ENCODE measurements at places on chromosomes 13 and 19.
A peak's percentile ranks its signal among the peaks of the same experiment; 100 is the strongest.

GRCh38 chr19:23481043-23481442 is 85.8 kb upstream of the ZNF91 start:
- DNase-seq: no peak

- DNase-seq: no peak
Measured at GRCh38 chr13:93058301-93058700, 168.3 kb upstream of the GPC6 start.

DNA sequence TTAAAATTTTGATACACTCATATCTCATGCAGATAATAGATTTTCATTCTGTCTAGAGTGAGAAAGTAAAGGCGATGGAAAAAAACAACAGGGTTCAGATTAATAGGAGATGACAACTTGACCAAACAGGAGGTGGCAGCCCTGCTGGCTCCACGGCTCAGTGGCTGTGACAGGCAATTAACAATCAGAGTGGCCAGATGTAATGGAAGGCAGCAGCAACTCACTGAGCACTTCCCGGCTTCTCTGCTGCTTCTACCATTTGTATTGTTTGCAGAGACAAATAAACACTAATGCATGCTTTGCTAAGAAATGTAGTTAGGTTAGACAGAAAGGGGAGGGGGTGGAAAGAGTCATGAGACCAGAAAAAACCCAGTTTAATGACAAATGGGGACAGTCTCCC is 473.0 kb upstream of the SLC10A2 start:
- DNase-seq: no peak

- no peak for DNase-seq
Measured at GRCh38 chr19:48935864-48936263, 2.4 kb downstream of the DHDH start.

- DNase-seq: no peak
Measured at GRCh38 chr13:65959305-65959704, 1270.8 kb downstream of the PCDH9 start.

DNA sequence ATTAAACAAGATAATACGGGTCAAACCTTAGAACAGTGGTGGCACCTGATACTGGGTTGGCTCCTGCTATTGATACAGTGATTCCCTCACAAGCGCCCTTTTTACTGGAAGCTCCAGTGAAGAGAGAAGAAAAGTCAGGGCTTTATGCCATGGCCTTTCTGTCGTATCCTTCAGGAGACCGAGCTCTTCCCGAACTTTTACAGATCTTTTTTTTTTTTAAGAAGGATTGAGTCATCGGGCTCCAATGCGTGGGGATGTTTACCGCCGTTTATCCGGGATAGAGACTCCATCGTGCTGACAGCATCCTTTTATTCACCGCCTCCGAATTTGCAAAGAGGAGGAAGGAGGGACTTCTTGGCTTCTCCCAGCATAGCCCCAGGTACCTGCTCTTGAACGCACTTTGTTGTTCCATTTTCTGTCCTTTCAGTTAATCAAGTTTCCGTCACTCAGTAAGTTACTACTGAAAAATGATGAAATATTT is 574 bp downstream of the ZNF227 start:
- DNase-seq: no peak

- DNase-seq: no peak
Measured at GRCh38 chr13:65915195-65915594, 1314.9 kb downstream of the PCDH9 start.

DNA sequence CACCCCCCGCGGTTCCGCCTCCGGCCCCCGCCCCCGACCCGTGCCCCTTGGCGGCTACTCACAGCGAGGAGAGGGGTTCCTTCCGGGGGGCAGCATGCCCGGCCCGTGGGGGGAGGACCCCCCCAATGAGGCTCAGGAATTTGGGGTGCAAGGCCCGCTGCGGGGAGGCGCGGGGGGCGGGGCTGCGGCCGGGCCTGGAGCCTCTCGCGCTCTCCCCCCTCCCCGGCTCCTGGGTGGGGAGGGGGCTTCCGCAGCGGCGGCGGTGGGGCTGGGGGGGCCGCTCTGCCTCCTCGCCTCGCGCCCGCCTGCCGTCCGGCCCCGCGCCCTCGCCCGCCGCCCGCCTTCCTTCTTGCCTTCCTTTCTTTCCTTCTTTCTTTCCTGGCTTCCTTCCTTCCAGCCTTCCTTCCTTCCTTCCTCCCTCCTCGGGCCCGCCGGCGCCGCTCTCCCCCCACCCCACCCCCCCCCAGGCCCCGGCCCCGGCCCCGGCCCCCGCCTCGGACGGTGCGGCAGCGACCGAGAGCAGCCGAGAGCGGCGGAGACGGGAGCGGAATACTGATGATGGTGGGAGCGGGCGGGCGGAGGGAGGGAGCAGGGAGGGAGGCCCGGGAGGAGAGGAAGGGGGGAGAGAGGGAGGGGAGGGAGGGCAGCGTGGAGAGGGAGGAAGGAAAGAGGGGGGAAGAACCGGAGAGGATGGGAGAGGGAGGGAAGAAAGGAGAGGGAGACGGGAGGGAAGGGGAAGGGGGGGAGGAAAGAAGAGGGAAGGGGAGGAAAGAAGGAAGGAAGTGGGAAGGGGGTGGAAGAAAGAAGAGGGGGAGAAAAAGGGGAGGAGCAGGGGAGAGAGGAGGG is at the start of gene LRRC4B:
Gene LRRC4B, minus strand, starts transcription at position 554 of the 846 bp plus-strand sequence. CDS start 19,597 bp downstream, outside the sequence.
- DNase-seq: no peak

DNA sequence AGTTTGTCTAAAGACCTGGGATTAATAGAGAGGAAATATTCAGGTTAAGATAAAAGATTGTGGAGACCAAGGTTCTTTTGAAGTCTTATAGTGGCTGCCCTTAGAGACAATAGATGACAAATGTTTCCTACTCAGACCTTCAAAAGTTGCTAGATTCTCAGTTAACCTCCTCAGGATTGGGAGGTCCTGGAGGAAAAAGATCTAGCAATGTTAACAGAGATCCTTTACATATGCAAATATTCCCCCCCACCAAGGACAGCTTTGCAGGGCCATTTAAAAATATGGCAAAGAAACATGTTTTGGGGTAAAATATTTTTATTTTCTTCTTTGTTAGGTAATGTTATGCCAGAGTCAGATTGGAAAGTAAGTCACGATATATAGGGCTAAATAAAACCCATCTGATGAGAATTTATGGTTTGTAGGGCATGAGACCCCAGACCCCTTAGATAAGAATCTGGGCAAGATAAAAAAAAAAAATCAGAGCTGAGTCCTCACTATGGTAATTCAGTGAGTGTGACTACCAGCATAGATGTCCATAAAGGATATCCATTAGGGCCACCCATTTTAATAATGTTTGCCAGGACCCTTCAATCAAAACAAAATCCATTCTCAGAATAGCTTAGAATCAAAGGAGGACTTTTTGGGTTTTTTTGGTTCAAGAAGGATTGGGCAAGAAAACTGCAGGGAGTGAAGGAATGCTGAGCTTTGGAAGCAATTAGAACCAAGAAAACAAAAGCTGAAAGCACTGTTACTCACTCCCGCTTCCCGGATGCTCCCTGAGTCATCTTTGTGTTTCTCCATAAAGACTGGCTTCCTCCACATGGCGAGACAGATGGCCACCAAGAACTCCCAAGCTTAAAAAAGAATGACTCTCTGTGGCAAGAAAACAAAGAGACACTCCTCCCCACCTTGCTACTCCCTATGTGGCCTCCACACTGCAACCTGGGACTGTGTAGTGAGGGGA is 28.2 kb downstream of the VSTM1 start:
- no peak for DNase-seq

DNA sequence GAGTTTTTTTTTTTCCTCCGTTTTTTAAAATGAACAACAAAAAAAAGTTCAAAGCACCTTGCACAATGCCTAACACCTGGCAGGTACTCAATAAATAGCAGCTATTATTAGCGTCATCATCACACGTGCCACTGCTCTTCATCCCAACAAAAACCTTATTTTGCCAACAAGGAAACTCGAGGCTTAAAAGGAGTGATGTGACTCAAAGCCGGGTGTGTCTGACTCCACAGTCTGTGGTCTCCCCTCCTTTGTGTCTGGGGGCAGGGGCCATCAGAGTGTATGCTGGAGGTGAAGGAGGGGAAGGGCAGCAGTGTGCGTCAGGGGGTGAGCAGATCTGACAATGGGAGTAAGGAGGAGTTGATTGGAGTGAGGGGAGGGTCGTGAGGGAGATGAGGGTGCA is 34.1 kb upstream of the POU2F2 start:
- no peak for DNase-seq

GRCh38 chr13:45941261-45941660 is 89.7 kb upstream of the SIAH3 start:
- no peak for DNase-seq

- no peak for DNase-seq
Measured at GRCh38 chr19:18804139-18804601, 13.1 kb upstream of the COMP start.

- no peak for DNase-seq
Measured at GRCh38 chr13:38637576-38637975, 49.3 kb upstream of the FREM2 start.

- no peak for DNase-seq
Measured at GRCh38 chr13:39446865-39447264, 156.1 kb downstream of the LHFPL6 start.

GRCh38 chr13:64273780-64274179 is 2858.1 kb upstream of the PCDH20 start:
- DNase-seq: no peak

DNA sequence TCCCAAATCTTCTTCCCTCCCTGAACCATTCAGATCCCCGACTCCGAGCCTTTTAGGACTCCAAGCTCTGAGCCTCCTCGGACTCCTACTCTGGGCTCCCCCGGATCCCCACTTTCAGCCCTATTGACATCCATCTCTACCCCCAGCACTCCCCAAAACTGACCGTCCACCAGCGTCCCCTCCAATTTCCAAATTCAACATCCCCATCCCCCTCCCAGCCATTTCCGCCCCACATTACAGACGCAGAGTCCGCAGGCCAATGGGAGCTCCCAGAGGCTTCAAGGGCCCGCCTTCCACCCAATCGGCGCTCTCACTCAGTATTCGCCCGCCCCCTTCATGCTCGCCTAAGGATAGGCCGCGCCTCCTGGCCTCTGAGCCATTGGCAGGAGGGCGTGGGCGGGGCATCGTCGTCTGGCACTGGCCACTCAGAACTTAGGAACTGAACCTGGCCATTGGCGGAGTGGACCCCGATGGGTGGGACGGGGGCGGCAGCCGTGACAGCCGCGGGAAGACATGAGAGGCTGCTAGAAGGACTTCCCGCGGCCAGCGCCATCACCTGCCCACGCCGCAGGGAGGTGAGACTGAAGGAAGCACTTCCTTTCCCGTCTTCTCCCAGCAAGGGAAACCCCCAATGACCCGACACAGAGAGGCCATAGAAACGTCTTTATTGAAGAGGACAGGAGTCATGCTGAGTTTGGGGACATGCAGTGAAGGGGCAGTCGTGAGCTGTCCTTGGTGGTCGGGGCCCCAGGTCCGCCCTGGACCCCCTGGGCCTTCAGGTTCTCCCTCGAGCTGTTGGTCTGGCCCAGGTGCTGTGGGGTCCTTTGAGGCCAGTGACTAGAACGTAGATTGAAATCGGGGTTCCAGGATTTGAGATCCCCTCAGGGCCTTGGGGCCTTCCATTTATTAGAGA is at the start of gene ALKBH6:
Gene ALKBH6, minus strand, starts transcription at position 202 of the 913 bp plus-strand sequence. CDS start 816 bp downstream, outside the sequence.
- peak; percentile 100 for DNase-seq

DNA sequence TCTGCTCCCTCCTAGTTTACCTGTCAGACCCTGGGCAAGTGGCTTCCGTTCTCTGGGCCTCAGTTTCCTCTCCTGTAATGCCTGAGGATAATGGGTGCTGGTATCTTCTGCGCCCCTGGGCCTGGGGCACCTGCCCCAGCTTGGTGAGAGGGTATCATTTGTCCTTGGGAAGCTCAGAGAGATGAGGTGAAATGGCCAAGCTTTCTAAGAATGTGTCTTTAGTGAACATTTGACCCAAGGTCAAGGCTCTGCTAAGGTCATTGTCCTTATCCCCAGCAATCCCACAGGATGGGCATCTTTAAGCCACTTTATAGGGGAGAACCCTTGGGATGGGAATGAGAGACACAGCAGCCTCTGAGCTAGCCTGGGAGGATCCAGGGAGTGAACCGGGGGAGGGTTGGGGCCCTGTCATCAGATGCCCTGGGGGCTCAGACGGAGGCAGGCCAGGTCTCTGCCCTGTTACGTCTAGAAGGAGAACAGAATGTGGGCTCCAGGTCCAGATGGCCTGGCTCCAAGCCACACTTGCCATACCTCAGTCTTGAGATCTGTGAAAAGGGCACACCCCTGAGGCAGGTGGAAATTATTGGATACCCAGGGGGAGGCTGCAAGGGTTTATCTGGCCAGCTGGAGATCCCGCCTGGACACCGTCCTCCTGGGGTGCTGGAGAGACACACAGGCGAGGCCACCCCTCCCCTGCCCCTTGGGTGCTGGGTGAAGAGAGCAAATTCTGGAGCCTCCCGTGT is 1.1 kb upstream of the NFIC start:
- DNase-seq: no peak

GRCh38 chr19:46107371-46107770 is 17.1 kb downstream of the IGFL3 start:
- no peak for DNase-seq

DNA sequence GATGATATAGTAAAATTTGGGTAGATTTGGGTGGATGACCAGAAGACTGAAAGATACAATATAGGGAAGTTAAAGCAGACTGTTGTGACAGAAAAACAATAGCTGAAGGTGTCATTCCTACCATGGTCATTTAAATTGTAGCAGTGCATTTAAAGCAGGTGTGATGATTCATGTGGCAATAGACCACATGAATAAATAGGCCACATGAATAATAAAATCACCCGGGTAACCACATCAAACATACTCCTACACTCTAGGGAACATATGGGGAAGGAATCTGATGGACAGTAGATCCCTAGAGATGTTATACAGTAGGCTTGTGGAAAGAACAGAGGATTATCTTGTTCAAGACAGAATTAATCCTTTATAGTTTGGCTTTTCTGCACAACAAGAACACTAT is 392.6 kb downstream of the SLITRK5 start:
- no peak for DNase-seq

- no peak for DNase-seq
Measured at GRCh38 chr19:6417713-6418561, 6.7 kb downstream of the KHSRP start.

DNA sequence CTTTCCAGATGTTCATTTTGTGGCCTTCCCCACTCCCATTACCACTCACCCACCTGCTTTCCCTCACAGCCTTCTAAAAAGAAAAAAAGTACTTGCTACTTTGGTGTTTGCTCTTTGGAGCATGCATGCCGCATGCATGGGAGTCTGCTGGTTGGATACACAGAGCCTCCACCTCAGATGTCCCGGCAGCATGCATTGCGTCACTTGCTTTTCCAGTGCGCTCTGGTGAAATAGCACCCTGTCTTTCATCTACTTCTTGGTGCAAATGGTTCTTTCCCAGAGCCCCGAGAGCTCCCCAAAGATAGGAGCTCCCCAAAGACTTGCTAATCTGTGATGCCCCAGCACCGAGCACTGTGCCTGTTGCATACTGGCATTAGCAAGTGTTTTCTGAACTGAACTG is 333.2 kb upstream of the ZNF507 start:
- no peak for DNase-seq

GRCh38 chr13:36806102-36806501 is 12.9 kb upstream of the RFXAP start:
- DNase-seq: no peak
